ENCODE measurements at places on chromosomes 5 and 9.

DNA sequence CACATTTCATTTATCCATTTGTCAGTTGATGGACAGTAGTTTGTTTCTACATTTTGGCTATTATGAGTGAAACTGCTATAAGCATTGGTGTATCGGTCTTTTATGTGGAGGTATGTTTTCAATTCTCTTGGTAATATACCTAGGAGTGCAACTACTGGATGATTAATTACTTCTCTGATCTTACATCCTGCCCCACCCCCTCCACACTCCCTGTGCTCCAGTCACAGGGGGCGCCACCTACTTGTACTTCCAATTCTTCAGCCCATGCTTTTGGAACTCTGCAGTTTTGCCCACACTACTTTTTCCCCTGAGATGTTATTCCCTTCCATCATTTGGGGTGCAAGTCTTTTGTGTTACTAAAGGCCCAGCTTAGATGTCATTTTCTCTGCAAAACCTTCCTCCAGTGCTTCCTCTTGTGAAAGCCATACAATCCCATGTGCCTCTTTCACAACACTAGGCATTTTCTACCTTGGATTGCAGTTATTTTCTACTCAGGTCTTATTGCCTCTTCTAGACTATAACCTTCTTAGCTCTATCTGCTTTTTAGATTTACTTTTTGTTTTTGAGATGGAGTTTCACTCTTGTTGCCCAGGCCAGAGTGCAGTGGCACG, 42.1 kb downstream of the SEC61B start:
- DNase-seq, result no peak

DNA sequence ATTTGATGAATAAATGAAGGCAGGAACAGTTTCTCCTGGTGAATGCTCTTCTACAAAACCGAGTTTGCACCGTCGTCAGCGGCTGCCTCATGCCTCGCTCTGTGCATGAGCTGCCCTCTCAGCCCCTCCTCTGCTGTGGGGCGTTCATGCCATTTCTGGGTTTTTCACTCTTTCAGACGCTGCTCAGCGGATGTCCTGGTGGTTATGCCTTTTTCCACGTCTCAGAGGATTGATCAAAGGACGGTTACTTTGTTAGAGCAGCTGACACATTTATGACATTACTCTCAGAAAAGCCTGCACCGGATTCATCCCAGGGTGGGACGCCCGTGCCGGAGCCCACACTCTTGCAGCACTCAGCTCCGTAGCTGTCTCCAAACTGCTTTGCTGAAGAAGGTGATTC, 195.9 kb upstream of the PPP1R26 start:
- DNase-seq, result no peak

GRCh38 chr5:66904189-66904588, 292.4 kb downstream of the CD180 start:
- no peak for DNase-seq

DNA sequence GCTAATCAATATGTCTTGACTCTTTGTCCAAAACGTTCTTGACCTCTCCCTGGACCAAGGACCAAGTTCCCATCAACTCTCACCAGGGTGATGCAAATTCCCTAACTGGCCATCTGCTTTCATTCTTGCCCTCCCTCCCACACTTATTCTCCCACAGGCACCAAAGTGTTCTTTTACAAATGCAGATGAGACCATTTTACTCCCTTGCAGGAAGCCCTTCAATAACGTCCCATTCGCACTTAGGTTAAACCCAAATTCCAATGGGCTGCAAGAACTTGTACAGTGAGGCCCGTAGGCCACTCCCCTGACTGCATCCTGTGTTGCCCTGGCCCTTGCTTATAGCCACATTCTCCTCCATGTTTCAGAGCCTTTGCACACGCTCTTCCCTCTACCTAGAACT, 7.3 kb downstream of the ARAP3 start:
- DNase-seq, result no peak
